ENCODE measurements at places on chromosomes 16 and 17.

DNA sequence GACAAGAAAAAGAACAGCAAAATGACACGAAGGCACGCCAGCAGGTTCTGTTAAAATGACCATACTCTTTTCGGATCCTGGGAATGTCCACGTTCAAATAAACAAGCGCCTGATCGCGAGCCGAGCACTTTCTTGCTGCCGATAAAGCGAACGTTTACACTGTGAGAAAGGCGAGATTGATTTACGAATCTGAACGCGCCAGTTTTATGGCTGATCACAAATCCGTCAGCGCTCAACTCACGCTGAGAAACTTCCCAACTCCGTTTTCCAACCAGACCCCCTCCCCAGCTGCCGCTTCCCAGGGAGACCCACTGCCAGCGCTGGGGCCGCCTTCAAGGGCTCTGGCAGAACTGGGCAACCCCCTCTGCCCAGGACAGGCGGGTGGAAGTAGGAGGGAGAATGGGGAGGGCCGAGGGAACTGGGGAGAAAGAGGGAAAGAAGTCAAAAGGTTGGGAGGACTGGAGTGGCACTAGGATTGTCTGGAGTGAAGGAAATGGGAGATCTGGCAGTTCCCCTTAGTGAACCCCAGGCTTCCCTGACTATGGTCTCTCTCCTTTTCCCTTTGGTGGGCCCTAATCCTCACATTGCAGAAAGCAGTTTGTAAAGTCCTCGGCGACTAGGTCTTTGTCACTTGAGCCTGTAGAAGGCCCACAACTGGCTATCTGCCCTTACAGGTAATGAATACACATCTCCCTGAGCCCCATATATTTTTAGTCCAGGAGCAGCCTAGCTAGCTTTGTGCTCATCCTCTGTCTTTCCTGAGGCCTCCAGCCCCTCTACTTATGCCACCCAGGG lies 6.9 kb downstream of the HOXB4 start:
- no peak for DNase-seq

DNA sequence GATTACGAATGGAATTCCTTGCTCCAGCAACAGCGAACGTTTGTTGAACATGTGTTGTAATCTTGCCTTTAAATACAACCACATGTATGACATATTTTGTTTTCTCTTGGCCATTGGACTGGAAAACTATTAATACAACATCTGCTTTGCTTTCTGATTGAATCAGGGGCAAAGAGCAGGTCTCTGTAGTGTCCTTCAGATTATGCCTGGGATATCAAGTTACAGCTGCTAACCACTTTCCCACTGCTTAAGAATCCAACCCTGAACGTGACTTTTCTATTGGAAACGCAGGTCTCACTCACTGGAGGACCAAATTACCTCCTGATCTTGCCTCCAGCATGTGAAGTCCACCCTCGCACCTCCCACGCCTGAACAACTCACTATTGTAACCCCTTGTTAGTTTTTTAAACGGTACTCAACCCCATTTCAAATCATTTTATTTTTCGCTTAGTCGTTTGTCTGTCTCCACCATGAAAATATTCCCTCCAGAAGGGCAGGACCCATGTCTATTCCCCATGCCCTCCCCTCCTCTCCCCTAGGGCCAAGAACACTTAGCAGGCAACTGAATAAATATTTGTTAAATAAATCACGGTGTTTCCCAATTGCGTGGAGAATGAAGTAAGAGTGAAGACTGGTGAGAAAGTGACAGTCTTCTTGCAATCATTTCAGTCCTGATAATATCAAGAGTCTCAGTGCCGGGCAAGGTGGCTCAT lies 57.4 kb upstream of the MRTFB start:
- peak; percentile 96 for DNase-seq

DNA sequence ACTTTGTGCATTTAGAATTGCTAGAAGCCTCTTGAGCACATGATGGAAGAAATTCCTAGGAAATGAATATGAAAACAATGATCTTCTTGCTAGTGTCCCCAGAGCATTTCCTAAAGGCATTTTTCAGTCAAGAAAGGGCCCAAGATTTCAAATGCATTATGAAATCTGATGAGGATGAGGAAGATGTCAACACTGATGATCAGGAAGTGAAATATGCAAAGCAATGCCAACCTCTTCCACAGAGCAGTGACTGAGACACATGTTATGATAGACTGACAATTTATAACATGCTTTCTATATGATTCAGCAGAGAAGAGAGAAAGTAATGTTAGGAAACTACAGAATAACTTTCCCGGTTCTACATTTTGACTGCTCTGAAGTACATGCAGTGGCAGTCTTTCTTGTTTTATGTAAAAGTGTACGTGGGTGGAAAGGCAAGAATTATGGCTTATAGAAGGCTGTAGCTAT lies 859.1 kb upstream of the GOT2 start:
- DNase-seq: no peak

DNA sequence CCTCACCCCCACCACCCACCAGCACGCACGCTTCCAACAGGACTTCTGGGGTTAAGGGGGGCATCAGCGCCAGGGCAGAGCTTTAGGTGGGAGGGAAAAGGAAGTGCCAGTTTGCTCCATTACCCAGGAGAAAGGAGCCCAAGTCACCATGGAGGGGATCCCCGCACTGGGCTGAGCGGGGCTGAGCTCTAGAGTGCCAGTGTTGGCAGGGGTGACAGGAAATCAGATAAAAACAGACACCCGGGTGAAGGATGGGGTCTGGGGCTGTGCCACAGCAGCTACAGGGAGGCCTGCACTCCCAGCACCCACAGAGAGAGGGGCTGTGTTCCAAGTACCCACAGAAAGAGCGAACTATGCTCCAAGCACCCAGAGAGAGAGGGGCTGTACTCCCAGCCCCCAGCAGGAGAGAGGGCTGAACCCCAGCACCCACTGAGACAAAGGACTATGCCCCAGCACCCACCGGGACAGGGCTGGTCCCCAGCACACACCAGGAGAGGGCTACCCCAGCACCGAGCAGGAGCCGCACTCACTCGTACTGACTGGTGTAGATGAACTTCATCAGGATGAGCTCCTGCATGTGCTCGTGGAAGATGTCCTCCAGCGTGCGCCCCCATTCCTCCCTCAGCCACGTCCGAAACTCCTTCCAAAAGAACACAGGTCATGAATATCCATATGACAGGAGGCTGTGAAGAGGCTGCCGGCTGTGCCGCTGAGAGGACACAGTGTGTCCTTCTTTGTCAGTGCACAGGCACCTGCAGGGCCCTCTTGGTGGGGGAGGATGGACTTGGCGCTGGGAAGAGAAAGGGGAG lies 18.6 kb upstream of the C16orf95 start:
- DNase-seq: no peak

- DNase-seq: no peak
Observed at GRCh38 chr16:84226026-84226425, 13.8 kb downstream of the KCNG4 start.

All from NCI-H460 (cell line).